GM12865 (cell line): ENCODE measurements at places on chromosomes 5 and 9.
A peak's percentile ranks its signal among the peaks of the same experiment; 100 is the strongest.

- DNase-seq: no peak
Observed at GRCh38 chr9:130454812-130455325, 10.1 kb downstream of the ASS1 start.

DNA sequence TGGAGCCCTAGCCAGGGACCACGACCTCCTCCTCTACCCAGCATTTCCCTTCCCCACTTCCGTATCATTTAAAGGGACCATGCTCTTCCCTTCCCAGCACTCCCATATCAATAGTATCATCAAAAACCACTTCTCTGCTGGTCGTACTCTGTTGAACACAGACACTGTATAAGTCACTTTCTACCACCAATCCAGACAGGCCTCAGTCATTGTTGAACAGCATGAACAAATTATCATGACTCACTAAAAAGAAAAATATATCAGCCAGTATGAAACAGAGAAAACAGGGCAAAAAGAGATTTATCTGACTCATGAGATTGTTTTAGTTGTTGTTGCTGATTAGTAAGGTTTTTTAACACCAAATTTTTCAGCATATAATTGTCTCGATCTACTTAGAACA is 89.8 kb downstream of the CDKN2A start:
- no peak for DNase-seq

- no peak for DNase-seq
Observed at GRCh38 chr5:35884773-35885172, 28.1 kb downstream of the IL7R start.

DNA sequence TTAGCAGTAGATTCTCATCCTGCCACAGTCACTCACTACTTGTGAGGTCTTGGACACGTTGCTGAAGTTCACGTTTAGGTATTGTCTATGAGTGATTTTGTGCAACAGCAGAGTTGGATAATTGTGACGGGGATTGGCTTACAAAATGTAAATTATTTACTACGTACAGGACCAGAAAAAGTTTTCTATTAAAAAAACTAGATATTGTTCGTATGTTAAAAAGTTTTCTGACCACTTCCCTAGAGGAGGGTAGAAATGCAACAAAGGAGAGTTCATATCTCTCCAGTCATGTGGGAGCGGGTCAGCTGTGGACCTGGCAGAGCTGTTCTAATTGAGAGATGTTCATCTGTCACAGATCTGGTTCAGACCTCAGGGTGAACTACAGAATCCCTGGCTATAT is 976.1 kb upstream of the NUDT12 start:
- no peak for DNase-seq

GRCh38 chr9:4152101-4152600 is 147.7 kb downstream of the GLIS3 start:
- no peak for DNase-seq

- no peak for DNase-seq
Observed at GRCh38 chr9:122420315-122420714, 49.5 kb downstream of the PTGS1 start.

DNA sequence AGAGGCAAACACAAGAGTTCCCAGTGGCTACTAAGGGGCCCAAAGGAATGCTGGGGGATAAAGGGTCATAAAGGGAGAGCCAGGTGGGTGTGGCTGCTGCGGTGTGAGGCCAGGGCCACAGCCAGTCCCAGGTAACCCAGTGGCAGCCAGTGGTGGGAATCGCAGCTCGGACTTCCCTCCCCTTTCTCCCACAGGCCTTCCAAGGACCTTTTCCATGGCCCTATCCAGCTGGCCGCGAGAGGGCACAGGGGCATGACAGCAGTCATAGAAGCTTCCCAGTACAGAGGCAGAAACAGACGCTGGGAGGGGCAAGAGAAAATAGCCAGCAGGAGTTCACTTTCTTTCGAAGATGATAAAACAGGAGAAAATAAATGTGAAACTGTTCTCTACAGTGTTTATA is 257.6 kb downstream of the SEMA5A start:
- no peak for DNase-seq

DNA sequence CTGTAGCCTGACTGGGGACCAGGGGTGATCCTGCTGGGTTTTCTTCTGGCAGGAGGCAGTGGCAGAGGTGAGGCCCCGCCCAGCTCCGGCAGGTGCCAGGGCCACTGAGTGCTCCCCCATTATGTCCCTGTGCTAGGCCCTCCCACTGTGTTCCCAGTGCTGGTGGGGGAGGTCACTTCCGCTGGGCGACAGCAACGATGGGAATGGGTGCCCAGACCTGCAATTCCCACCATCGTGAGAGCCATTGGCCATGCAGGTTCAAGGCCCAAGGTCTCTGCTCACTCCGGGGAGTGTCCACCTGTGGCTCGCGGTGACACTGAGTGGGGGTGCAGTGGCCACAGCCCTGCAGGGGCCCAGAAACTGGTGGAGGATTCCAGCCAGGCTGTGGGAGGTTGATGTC is 98.6 kb downstream of the RXRA start:
- no peak for DNase-seq

- DNase-seq: peak; percentile 98
Observed at GRCh38 chr5:139636207-139636792, 11.8 kb upstream of the CXXC5 start.

- peak; percentile 56 for DNase-seq
Observed at GRCh38 chr9:77011973-77012821, 7.3 kb upstream of the FOXB2 start.

DNA sequence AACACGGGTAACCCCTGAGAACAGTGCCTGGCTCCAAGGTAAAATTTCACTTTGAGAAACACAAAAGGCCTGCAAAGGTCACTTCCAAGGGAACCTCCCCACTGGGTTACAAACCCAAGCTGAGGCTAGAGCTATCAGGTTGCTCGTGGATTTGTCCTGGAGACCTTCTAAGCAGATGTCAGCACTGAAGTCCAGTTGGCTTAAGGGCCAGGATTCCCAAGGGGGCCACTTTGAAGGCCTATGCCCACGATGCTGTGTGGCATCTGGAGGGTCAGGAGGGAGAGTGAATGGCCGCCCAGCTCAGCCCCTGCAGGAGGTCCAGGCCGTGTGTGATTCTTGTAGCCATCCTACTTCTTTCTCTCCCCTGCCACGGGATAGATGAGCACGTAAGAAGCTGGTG is 100.2 kb upstream of the FSTL4 start:
- DNase-seq: no peak
